ELR (cell line): ENCODE measurements at places on chromosomes 12 and 14.
A peak's percentile ranks its signal among the peaks of the same experiment; 100 is the strongest.

DNA sequence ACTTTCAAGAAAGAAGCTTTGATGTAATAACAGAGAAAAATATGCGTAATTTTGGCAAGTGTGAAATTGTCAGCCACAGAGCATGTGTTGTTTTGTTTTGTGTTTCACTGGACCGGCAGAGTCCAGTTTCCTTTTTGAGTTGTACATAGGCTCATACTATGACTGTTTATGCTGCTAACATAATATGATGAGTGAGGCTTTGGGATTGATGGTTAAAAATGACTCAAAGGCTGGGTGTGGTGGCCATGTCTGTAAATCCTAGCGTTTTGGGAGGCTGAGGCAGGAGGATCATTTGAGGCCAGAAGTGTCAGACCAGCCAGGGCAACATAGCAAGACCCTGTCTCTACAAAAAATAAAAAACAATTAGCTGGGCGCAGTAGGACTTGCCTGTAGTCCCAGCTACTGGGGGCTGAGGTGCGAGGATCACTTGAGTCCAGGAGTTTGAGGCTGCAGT lies 487.9 kb downstream of the PCNX1 start:
- DNase-seq = peak; percentile 31

GRCh38 chr12:45232756-45233372 lies 17.0 kb downstream of the ANO6 start:
- DNase-seq = peak; percentile 99

GRCh38 chr12:120813588-120814153 lies 88.0 kb downstream of the ACADS start:
- DNase-seq = peak; percentile 18

- no peak for DNase-seq
Observed at GRCh38 chr12:94434171-94434570, 25.5 kb downstream of the CEP83 start.

DNA sequence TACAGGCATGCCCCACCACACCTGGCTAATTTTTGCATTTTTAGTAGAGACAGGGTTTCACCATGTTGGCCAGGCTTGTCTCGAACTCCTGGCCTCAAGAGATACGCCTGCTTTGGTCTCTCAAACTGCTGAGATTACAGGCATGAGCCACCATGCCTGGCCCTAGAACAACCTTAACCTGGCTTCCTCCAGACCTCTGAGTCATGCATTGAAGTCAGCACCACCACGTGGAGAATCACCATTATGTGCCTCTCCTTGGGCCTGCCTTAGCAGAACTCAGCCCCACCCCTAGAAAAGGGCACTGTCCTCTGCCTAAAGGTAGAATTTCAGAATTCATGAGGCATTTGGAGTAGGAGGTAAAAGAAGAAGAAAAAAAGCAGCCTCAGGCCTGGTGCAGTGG lies 49.0 kb downstream of the LIMA1 start:
- peak; percentile 77 for DNase-seq
